ENCODE measurements at places on chromosomes 6 and 20.

GRCh38 chr6:124551711-124552233 is 410.5 kb upstream of the RNF217 start:
- no peak for DNase-seq

GRCh38 chr6:20655317-20655716 is 121.1 kb downstream of the CDKAL1 start:
- DNase-seq, result no peak

DNA sequence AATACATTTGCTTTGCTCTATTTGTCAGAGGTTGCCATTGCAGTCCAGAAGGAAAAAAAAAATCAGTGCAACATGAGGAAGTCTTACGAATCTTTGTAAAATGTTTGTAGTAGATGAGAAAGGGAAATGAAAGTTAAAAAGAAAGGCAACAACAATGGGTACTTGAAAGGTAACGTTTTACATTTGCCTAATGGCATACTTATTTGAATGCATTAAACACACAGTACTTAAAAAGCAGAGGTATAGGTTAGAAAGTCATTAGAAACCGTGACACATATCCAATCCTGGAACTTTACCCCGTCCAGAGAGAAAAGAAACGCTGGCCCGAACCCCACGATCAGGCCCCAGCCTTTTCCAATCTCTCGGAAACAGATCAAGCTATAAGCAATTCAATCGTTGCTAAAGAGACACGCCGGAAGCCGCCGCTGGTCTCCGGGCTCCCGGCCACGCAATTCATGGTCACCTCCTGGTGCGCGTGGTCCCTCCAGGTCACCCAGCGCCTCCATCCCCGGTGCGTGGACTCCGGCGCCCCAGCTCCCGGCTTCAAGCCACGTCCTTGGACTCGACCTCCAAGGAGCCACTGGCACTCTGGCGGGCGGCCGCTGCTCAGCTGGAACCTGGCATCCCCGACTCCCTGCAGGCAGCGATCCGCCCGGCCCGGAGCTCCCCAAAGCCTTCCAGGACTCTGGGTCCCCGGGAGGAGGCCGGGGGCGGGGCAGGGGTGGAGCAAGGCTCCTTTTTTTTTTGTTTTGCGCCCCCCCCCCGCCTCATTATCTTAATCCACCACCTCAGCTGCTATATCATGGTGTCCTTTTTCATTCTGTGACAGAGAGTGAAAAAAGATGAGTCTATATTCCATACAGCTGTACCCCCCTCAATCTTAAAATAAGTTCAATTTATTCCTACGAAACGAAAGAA is at the start of gene SLC18B1:
Gene SLC18B1 (minus strand): TSS at position 687 of the 918 bp plus-strand sequence. CDS start 181 bp downstream, at position 506.
- DNase-seq, result no peak

GRCh38 chr6:11043961-11044711 is at the start of gene ELOVL2:
ELOVL2 (minus strand) TSS chr6:11044305; CDS start chr6:11044230, 75 bp downstream.
- DNase-seq, result no peak

DNA sequence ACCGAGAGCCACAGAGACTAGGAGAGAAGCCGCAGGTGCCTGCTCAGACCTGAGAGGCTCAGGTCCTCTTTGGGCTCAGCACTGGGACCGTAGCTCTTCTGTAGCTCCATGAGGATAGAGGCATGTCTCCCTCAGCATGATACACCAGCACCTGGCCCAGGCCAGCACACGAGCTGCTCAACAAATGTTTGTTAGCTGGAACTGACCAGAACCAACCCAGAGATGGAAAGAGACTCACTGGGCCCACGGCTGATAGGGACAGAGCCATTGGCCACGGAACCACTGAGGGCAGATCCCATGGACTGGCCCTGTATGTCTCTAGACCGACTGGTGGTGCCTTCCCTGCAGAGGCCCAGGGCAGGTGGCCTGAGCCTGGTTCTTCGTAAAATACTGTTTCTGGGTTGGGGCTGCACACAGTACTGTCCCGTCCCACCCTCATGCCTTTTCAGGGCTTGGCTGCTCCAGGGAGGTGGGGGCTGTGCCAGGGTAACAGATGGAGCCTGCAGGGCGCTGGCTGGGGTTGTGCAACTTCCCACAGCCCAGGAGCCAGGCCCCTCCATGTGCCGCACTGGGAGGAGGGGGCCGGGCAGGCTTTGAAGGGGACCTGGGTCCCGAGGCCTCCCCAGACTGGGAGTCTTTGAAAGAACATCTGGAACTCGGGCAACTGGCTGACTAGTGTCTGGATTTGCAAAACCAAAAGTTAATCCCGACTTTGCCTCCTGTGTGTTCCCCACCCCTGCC is 5.2 kb downstream of the C20orf204 start:
- DNase-seq, result no peak

DNA sequence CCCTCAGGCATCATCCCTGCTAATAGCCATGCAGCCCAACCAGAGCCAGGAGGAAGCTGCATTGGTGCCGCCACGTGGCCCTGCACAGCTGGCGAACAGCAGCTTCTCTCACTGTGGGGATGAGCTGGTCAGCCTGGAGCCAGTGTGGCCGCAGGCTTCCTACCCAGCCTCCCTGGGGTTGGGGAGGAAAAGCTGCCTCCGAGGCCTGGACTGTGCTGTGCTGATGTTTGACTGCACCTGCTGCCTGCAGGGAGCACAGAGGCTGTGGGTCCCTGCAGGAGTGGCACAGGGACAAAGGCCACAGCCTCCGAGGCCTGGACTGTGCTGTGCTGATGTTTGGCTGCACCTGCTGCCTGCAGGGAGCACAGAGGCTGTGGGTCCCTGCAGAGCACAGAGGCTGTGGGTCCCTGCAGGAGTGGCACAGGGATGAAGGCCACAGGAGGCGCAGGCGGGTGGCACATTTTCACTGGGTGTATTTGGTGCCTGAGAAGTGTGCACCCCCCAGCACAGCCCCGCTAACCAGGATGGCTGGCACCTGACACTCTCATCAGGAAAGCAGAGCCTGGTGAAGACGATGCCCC is 83.9 kb downstream of the DLL1 start:
- DNase-seq, result peak; percentile 56

DNA sequence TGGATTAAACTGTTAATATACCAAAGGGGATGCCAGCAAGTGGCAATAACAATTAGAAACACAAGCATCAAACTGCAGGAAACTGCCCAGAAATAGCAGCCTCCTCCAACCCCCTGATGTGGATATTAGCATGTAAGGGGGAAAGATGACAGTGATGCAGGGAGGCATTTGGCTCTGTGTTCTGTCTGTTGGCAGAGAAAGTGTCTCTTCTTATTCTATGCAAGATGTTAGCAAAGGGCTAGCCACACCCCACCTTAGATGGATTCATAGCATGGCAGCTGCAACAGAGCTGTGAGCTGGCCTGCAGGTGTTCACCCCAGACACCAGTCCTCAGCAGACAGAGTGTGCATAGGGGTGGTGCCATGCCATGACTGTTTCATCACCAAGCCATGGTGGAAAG is 38.0 kb downstream of the SCP2D1 start:
- no peak for DNase-seq

- no peak for DNase-seq
These were observed 20.2 kb downstream of the STAU1 start for GRCh38 chr20:49167811-49168507.

DNA sequence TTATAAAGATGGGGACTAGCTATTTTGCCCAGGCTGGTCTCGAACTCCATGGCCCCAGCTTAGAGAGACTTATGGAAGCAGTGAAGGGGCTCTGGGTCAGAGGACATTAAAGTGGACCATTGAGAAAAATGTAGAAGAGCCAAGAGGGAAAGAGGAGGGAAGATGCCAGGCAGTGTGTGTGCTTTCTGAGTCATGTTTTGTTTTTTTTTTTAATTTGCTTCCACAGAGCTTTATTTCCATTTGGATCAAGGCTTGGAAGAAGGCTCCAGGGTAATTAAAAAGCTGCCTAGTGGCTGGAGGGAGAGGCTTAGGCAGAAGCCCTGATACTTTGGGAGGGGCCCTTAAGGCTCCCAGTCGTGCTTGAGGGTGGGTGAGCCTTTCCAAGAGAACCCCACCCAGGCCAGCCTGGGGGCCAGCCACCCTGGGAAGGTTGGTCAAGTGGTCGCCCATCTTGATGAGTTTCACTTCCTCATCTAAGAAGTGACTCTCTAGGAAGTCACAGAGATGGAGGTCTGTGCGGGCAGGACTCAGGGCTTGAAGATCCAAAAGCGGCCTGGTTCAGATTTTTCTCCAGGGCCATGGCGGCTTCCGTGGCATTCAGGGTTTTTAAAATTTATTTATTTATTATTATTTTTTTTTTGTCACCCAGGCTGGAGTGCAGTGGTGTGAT is 3.0 kb upstream of the ZNF335 start:
- no peak for DNase-seq

- no peak for DNase-seq
These were observed 49.8 kb downstream of the IRF4 start for GRCh38 chr6:441126-441920.

DNA sequence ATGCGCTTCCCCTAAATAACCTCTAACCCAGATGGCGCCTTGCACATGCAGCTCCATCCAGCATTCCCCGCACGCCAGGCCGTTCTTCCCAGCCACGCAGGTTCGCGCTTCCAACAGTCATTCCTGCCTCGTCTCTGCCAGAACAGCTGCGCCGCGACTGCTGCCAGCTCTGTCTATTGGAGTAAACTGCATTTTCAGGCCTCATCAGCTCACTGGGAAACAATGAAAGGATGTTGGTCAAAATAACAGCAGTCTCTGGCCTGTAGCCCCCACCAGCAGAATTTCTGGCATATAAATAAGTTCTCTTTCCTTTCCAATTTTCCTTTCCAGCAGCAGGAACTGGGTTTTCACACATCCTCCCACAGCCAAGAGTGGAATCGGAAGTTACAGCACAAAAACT is 14.6 kb downstream of the NRSN1 start:
- DNase-seq, result no peak

DNA sequence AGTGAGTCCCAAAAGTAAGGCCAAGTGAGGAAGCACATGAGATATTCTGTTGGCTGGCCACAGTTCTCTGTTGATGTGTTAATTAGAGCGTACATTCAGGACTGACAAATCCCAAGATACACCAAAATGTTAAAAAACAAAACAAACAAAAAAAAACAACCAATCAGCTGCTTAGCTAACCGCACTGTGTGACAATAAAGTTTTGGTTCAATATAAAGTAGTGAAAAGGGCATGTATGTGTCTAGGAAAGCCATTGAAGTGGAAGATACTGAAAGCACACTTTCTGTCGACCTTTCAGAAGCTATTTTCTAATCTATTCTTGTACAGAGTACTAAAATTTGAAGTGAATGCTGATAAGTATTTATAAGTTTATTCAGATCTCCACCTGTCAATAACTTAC is 26.1 kb downstream of the NHLRC1 start:
- DNase-seq, result no peak

DNA sequence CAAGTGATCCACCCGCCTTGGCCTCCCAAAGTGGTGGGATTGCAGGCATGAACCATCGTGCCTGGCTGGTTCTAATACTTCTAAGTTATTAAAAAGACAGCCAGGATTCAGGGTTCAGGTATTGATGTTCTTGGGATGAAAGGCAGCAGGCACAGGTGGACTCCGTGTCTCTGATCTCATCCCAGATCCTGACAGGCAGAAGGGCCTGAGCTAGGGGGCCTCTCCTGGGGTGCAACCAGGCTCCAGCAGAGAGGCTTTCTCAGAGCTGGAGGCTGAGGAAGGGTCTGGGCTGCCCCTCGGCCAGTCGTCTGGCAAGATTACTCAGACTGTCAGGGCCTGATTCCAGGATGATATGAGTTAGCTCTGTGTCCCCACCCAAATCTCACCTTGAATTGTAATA is 106.3 kb downstream of the SCML4 start:
- DNase-seq, result peak; percentile 37

GRCh38 chr6:152727507-152727906 is 23.1 kb upstream of the VIP start:
- no peak for DNase-seq

DNA sequence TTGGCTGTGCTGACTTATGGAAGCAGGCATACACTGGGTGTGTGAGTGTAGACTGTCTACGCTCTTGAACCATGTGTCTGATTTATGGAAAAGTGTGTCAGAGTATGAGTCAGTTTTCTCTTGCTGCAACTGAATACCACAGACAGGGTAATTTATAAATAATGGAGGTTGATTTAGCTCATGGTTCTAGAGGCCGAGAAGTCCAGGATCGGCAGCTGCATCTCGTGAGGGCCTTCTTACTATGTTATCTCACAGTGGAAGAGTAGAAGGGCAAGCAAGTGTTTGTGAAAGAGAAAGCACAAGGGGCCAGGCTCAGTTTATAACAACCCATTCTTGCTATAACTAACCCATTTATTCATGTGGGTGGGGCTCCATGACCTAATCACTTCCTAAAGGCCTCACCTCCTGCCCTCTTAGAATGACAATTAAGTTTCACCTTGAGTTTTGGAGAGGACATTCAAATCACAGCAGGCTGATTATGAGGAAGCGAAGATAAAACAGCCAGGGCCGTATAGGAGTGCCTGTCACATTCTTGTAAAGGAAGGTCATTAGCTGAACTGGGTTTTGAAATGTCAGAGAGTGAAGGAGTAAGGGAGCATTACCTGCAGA is 6.7 kb downstream of the GPR31 start:
- no peak for DNase-seq

GRCh38 chr6:134424798-134425170 is 106.9 kb upstream of the SGK1 start:
- DNase-seq, result no peak

DNA sequence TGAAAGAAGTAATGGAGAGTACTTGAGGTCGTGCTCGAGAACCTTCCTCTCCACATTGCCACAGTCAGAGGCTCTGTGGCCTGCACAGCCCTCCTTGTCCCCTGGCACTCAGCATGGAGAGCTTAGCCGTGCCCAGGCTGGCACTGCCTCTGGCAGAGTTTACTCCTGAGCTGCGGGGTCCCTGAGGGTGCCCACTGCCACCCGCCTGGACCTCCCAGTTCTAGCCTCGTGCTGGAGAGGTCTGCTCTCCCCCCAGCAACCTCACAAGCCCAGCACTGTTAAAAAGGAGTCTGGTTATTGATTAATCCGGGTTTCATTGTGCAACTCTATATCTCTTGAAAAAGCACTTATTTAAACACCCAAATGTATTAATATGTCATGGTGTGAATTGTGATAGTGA is 226.8 kb downstream of the TMEM242 start:
- DNase-seq, result no peak

- no peak for DNase-seq
These were observed 12.1 kb downstream of the TMX4 start for GRCh38 chr20:8007490-8007889.

DNA sequence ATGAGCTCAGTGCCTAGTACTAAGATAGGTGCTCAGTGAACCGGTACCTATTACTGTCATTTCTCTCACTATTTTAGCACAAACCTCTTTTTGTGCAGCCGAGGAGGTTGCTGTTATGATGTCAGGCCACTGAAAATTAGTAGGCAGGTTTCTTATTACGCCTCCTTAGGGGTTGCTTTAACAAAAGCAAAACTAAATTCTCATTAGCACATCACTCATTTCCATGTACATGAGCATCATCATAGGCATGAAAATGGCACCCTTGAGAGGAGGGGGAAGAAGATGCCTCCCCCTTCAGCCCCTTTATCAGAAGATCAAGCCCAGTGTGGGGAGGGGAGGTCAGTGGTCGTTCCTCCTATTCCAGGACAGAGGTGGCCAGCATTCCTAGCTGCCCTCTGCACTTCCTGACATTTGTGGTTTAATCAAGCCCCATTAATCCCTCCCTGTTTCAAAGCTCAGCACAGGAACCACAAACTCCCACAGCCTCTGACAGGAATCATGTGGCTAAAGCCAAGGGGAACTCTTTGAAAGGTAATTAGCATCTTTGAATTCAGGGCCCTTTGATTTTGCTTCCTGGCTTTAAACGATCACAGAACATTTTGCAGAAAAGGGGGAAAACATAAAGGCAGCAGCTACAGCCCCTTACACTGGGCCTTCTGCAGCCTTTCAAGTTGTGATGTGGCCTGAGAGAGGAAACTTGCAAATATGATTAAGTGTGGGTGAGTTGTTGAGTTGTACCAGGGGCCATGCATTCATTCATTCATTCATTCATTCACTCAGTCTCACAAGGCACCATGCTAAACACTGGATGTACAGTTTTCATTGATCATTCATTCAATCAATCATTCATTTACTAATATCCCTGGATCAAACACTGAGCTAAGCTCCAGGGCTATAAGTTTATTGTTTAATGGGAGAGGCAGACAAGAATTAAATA is 31.9 kb upstream of the PSMF1 start:
- no peak for DNase-seq
